ENCODE measurements at places on chromosomes 7 and 10. TPM values are rescaled to one million over a fixed set of nuclear protein-coding genes. Genes with fewer than 3 reads are reported as not detected.

The ZNF117 gene
- total RNA-seq = 49.1 TPM

DNA sequence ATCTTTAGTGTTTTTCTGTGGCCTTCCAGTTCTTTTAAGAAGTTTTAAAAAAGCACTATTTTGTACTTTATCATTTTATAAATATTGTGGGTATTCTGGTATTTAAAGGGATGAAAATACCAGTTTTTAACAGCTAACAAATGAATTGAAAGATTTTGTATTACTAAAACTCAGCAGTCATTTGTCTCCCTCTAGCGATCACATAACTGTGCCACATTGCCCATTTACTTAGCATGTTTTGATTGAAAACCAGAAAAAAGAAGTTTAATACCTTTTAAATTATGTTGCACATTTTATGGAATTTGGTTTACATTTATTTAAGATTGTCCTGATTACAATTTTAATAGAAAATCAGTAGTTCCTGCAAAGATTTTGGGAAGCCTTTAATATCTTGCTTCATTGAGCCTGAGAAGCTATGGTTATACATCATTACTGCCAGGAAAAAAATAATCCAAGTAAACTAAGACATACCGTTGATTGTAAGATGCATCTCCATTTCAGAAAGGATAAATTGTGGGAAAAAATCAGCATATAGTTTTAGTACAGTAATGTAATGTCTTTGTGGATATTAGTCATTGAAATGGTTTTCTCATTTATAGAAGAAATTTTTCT, 34.9 kb downstream of the TAX1BP1 start:
- no peak for DNase-seq

- no peak for DNase-seq
These were observed 23.3 kb downstream of the YAE1 start for GRCh38 chr7:39589323-39590111.

- DNase-seq = no peak
These were observed 151.4 kb downstream of the CDH23 start for GRCh38 chr10:71547876-71548846.

The CYP17A1 gene
- not detected for total RNA-seq

GRCh38 chr10:130801276-130801675, 510.2 kb downstream of the TCERG1L start:
- no peak for DNase-seq

- DNase-seq = no peak
These were observed 23.4 kb upstream of the ABCB4 start for GRCh38 chr7:87498893-87499292.

GRCh38 chr10:5023177-5023805, 19.6 kb upstream of the AKR1C2 start:
- DNase-seq = no peak

The LRGUK gene
- total RNA-seq = 1.6 TPM

The OR2A12 gene
- total RNA-seq = not detected

DNA sequence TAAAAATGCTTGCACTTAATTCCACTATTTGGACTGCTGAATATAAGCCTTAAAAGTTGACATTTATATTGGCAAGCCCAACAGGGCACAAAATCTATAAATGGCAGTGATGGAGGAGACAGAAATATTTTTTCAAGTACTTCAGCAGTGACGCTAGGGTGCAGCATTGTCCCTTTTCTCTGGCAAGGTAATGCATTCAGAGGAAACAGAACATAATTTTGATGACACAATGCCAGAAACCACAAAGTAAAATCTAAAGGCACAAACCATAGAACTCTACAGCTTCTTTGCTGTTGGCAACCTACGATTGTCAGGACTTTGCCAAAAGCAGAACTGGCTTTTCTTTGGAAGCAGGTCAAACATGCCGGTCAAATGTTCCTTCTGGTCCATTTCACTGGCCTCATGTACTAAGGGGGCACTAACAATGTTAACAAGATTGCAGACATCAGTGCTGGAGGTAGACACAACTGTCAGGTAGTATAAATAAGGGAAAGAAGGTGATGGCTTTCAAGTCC, 30.9 kb upstream of the FAM133B start:
- peak; percentile 27 for DNase-seq

DNA sequence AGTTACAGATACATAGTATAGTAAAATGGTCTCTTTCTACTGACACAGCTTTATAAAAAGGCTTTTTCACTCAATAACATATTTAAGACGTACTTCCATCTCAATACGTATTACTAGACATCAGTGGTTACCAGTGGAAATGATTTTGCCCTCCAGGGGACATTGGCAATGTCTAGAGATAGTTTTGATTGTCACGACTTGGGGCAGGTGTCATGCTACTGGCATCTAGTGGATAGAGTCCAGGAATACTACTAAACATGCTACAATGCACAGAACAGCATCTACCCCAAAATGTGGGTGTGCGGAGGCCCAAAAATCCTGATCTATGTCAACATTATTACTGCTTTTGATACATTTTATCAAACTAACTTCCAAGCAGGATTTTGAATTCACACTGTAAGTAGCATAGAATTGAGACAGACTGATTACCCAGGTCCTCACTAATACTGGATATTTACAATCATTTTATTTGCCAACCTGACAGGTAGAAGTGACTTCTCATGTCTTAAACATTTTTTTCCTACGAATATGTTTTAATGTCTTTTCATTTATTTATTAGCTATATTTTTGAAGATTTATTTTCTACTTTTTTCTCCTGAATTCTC, 53.8 kb downstream of the HGF start:
- no peak for DNase-seq

DNA sequence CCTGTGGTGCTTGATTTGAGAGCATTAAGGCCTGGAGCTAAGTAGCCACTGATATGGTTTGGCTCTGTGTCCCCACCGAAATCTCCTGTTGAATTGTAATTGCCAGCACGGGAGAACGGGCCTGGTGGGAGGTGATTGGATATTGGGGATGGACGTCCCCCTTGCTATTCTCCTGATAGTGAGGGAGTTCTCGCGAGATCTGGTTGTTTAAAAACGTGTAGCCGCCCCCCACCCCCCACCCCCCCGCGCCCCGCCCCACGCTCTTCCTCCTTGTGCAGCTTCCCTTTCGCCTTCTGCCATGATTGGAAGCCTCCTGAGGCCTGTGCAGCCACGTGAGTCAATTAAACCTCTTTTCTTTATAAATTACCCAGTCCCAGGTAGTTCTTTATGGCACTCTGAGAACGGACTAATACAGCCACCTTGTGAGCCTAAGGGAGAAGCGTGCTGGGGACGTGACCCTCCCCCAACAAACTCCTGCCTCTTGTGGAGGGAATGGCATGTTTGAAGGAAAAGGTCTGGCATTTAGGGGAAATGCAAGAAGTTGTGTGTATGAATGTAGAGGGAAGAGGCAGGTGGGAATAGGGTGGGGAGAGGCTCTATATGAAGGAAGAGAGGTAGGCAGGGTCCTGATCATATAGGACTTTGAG, 118.0 kb upstream of the KMT2C start:
- DNase-seq = no peak

DNA sequence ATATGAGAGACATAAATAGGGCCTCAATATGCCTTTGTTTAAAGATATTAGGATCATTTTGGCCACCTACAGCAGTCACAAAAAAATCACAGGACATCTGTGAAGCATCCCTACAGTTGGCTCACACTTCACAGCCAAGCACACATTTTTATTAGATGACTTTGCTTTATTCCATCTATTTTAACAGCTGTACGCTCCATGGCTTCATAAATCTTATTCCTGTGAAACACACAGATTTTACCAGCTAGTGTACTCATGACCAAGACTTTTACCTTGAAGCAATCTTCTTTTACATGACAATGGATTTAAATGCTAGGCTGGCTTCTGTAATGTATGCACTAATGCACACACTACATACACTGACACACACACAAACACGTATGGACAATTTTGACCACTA, 254.8 kb upstream of the PITRM1 start:
- DNase-seq = no peak

- DNase-seq = no peak
These were observed 62.3 kb upstream of the TMEM254 start for GRCh38 chr10:80015911-80016830.

DNA sequence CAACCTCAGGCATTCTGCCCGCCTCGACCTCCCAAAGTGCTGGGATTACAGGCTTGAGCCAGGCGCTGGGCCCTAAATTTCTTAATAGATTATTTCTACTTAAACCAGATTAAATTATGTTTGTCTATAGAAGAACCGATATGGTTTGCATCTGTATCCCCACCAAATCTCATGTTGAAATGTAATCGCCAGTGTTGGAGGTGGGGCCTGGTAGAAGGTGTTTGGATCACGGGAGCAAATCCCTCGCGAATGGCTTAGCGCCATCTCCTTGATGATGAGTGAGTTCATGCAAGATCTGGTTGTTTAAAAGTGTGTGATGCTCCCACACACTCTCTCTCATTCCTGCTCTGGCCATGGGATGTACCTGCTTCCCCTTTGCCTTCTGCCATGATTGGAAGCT, 109.3 kb upstream of the NANOS1 start:
- DNase-seq = no peak

DNA sequence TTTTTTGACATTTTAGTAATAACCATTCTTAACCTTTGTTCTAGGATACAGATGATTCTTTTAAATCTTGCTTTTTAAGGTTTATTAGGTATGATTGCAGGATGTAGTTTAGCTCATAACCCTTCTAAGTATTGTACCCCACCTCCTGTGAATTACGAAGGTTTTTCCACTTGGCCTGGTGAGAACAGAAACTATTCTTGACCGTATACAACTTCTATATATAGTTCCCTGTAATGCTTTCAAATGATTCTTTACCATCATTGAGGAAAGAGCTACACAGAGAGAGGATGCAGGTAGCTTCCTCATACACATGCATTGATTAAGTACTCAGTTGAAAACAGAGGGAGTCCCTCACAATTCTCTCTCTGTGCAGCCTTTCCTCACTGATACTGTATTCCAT, 86.3 kb downstream of the PALS2 start:
- no peak for DNase-seq

DNA sequence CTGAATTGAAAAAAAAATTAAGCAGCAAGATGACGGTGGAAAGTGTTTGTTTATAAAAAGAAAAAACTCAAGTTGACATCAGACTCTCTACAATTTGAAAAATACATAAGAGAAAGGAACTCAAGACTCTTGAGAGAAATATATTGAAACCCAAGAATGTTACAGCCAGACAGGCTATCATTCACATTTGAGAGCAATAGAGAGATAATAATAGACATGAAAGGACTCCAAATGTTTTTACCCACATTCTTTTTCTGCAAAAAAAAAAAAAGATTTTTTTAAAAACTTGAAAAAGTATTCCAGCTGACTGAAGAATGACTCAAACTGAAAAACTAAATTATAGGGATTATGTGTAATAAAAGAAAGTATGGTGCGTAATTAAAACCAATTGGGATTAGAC, 532.4 kb downstream of the INHBA start:
- no peak for DNase-seq

- DNase-seq = no peak
These were observed 19.3 kb downstream of the JAZF1 start for GRCh38 chr7:28161331-28161730.

DNA sequence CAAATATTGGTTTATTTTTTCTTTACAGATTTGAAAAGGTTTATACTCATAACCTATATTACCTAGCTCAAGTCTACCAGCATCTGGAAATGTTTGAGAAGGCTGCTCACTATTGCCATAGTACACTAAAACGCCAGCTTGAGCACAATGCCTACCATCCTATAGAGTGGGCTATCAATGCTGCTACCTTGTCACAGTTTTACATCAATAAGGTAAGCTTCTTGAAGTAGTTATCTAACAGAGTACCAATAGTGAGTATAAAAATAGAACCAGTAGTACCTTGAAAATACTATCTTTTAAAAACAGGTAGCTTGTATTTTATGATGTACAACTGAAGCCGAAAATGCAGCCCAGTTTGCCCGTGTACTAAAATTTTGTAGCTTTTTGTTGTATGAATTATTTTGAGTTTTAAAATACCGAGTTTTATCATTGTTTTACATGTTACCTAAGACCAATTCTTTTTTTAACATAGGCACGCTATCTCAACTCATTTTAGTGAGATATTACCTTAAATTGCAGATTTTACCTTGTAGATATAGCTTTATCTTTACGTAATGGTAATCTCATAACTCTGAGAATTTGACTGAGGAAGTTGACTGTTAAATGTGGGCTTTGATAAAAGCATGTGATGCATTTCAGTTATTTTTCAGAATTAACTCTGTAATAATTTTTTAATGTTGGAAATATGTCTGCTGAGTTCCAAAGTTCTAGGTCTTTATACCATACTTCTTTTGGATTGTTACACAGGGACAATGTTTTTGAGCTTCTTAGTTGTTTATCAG, 17.3 kb downstream of the KIFBP start:
- no peak for DNase-seq

The CUZD1 gene
- 0.98 TPM for total RNA-seq

DNA sequence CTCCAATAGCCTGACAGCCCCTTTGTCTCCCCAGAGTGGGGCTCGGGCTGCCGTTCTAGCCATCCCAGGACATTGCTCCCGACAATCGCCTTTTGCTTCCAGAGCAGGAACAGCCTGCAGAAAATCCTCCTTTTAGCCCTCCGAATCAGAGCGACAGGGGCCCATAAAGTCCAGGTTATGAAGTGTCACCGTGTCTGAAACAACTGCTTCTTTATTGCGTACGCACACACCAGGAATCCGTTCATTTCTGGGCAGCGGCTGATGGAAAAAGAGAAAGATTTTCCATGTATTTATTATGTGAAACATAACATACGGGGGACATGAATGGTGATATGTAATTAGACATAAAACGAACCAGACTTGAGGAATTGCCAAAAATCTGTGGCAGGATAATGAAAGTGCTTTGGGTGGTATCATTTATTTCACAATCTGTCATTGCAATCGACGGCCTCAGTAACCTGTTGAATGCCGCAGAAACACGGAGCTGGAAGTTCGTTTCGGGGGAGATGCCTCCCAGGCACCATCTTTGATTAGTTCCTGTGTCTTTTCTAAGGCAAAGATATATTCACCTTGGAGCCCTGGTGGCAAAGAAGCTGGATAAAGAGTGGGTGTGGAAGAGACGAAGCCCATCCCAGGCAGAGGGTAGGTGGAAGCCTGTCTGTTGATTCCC, 48.1 kb downstream of the FAM241B start:
- DNase-seq = no peak

The MYO3A gene
- 0.33 TPM for total RNA-seq

The VCL gene
- total RNA-seq = 77.6 TPM

The ARHGEF5 gene
- total RNA-seq = 71.7 TPM

DNA sequence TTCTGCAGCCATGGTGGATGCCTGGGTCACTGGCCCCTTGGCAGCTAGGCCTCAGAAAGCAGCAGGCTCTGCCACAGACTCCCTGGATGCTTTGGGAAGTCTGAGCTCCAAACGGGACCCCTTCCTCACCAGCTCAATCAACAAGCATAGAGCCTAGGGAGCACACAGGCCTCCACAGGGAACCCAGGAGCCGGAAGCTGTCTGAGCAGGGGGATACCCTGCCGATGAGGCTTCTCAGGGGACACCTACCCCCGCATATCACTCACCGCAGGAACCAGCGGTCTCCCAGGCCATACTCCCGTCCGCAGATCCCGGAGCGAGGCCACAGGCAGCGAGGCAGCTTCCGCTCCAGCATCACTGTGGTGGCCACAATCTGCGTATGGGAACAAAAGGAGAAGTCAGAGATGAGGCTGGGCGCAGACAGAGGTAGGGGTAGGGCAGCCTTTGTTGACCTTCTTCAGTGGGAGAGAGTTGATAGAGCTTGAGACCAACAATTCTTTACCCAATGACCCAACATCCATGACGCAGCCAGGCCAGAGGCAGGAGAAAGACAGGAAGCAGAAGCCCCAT, 13.4 kb downstream of the TRPV6 start:
- DNase-seq = peak; percentile 34
